ENCODE measurements at places on chromosomes 1 and 21.

DNA sequence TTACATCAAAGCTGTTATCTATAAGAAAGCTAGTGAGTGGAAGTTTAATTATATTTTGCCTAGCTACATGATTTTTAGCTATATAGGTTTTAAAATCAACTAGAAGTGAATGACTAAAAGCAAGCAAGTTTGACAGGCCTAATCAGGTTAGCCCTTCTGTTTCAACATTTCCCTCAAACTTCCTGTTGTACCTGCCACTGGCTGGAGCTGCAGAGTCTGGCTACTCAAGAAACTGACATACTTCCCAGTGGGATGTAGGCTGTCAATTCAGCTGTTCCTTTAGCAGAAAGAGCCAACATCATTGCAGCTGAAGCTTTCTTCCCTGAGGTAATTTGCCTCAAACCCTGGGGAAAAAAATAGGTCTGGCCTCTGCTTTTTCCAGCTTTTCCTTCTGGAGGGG is 87.1 kb upstream of the TNR start:
- DNase-seq: no peak

GRCh38 chr1:203162403-203162802 is 13.2 kb downstream of the MYBPH start:
- DNase-seq: no peak

DNA sequence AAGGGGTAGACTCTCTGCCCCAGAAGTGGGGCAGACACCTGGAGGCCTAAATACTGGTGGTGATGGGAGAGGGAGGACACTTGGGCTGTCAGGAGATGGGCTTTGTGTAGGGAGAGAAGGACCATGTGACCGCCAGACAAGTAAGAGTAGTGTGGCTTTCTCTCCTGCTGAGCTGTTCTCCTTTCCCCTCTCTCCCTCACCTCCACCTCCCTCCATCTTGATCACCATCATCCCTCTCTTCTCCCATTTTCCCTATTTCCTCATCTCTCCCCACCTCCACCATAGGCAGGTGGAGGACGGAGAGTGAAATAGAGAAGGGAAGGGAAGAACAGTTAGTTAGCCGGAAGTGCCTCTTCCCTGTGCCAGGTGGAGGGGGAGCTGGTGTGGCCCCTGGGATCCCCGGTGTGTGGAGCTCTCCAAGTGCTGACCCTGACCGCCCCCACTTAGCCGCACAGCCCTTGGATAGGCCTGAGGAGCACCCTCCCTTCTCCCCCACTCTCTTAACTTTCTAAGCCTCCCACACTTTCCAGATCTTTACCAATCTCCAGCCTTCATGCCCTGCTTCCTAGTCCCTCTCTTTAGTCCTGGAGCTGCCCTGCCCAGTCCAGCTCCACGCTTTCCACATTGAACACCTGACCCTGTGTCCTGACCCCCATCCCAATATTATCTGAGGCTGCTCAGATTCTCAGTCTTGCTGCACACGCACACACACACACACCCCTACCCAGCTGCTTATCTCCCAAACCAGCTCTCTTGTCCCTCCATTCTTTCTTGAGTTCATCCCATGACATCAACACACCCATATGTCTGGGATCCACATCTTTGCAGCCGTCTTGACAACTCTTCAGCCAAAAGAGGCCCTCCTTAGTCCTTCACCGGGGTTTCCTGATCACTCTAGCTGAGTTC is 1.5 kb downstream of the CELF3 start:
- DNase-seq: no peak

DNA sequence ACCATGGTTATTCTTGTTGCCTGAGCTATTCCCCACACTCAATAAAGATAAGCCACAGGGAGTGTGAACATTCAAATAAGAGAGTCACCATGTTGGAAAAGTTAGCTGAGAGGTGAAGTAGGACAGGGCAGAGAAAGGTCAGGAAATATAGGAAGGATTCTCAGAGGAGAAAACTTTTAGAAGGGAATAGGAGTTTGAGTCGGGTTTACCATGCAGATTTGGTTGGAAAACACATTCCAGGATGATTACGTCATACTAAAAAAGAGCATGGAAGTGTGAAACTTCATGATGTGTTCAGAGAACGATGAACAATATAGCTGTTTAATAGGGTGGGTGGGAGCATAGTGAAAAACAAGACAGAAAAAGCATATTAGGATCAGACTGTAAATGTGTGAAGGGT is 1125.3 kb upstream of the ADGRL2 start:
- DNase-seq: no peak

DNA sequence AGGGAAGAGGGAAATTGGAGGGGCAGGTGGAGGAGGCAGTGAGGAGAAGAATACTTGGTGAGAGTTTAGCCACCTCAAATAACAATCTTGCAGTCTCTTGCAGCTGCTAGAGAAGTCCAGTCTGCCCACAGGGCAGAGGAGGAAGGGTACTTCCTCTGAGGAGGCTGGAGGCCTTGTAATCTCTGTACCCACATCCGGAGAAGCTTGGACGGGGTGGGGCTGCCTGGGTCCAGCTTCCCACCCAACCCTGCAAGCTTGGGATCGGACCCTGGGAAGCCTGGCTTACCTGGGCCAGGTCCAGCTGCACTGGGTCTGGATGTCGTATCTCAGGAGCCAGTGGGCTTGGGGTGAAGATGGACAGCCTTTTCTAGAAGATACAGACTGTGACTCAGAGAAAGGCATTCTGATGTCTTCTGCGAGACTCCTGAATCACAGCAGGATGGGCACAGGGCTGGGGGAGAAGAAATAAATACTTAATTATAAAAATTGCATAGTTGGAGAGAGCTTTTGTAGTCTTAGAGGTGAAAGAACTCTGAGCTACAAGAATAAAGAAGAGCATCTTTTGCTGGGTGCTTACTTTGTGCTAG is 111.8 kb upstream of the JUN start:
- peak; percentile 28 for DNase-seq

DNA sequence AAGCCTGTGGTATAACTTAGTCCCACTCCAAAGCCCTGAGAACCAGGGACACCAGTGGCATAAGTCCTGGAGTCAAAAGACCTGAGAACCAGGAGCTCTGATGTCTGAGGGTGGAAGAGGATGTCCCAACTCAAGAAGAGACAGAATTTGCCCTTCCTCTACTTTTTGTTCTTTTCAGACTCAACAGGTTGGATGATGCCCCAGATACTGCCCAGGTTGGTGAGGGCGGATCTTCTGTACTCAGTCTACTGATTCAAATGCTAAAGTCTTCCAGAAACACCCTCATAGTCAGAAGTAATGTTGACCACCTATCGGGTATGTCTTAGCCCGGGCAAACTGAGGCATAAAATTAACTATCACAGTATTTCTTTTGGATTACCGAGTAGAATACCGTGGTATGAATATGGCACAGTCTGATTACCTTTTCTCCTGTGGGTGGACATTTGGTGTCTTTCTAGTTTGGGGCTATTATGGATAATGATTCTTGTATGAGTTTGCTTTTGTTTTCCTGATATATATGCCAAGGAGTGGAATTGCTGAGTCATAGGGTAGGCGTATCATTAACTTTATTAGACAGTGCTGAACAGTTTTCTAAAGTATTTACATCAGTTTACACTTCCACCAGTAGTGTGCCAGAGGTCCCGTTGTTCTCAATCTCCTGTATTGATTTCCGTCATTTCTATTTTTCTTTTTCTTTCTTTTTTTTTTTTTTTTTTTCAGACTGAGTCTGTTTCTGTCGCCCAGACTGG is 3.2 kb upstream of the CHAF1B start:
- no peak for DNase-seq

DNA sequence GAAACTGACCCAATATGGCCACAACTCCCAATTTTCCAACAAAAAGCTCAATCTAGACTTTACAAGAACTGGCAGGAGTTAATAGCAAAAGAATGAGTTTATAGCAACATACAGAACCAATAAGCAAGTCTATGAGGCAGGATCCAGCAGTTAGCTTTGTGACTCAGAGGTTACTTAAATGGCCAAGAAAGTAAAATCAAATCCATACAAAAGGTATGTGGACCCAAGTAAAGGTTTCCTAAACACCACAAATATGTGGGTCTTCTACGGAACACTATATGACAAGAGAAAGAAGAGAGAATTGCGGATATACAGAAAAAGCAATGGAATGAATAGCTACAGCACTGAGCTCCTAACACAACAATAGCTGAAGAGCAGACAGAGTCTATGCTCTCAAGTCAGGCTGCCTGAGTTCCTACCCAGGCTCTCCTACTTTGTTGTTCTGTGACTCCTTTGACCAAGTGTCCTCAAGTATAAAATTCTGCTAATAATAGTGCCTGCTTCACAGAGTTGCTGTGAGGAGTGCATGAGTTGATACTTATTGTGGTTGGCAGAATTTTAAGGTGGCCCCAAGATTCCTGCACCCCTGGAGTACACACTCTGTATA is 204.3 kb downstream of the SMYD3 start:
- no peak for DNase-seq

DNA sequence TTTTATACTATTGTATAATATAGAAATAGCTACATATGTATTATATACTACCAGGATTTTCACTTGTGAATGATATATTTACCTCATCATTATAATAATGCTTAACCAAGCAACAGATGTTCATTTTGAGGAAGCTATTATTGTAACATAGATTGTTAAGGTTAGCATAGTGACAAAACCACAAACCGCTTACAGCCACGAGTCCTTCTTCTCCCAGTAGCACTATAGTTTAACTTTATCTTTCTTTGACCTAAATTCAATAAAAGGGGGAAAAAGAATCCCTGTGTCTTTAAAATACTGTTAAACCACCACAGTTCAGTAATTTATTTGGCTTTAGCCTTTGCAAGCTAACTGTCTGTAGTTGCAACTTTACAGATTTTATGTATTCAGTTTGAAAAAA is 1039.4 kb upstream of the B3GALT2 start:
- DNase-seq: no peak

DNA sequence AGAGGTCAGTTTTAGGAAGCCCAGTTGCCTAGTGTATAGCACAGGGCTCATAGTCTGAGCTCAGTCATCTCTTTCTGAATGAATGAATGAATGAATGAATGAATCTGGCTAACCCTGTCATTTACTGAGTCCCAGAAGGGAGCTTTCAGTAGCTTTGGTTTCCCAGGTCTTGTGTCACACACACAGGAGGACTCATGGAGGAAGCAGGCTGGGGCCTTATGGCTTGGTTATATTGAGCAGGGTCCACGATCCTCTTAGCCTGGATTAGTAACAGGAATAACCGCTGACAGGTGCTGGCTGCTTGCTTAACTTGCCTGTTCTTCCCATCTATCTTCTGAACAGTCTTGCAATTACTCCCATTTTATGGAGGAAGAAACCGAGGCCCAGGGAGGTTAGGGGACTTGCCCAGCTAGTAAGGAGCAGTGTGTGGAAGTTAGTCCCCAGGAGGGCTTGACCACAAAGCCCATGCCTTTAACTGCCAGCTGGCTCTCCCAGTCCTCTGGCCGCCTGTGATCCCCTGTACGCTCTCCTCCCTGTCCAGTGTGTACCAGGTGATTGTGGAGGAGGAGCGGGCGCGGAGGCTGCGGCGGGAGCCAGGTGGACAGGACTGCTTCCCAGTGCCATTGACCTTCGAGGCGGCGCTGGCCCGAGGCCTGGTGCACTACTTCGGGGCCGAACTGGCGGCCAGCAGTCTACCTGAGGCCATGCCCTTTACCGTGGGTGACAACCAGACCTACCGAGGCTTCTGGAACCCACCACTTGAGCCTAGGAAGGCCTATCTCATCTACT is 46.0 kb downstream of the PTPRU start:
- DNase-seq: no peak

DNA sequence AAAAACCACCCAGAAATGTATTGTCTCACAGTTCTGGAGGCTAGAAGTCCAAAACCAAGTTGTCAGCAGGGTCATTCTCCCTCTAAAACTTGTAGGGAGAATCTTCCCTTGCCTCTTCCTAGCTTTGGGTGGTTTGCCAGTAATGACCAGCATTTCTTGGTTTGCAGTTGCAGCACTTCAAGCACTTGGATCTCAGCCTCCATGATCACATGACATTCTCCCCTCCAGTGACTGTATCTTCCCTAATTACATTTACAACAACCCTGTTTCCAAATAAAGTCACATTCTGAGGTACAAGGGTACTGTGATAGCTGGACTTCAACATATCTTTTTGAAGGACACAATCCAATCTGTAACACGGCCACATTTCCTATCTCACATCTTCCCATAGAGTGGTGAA is 37.2 kb downstream of the EVI5 start:
- DNase-seq: no peak

- DNase-seq: no peak
These were observed 5.8 kb upstream of the ZBTB17 start for GRCh38 chr1:15981679-15982078.

- DNase-seq: no peak
These were observed 8.4 kb downstream of the KCNQ4 start for GRCh38 chr1:40792036-40792435.

GRCh38 chr1:169610858-169611257 is 19.1 kb downstream of the SELP start:
- no peak for DNase-seq

DNA sequence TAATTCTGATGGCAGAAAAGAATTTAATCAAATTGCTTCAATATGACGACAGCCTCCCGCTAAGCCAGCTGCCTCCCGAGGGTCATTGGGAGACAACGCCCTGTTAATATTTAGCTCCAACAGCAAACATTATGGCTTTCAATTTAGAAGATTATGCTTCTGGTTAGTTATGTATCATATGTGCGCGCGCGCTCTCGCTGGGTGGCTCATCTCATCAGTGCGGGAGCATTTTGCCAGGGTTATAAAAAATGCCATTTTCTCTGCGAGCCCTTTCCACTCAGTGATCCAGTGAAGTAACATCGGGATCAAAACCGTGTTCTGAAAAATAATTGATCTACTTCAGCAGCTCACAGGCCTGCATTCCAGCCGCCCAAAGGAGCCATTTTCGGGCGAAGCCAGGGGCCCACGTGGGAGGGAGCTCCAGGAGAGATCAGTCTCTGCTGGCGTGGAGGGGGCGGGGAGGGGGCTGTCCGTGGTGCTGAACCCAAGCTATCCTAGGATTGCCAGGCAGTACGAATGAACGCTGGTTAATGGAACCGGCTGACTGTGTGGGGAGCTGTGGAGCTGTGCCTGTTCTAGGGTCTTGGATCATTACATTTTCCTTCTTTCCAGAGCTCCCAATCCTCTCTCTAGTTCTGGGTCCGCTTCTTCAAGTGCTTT is 219.1 kb upstream of the ZC3H12A start:
- DNase-seq: no peak

- DNase-seq: no peak
These were observed 150.8 kb downstream of the SLC45A1 start for GRCh38 chr1:8468751-8469150.

DNA sequence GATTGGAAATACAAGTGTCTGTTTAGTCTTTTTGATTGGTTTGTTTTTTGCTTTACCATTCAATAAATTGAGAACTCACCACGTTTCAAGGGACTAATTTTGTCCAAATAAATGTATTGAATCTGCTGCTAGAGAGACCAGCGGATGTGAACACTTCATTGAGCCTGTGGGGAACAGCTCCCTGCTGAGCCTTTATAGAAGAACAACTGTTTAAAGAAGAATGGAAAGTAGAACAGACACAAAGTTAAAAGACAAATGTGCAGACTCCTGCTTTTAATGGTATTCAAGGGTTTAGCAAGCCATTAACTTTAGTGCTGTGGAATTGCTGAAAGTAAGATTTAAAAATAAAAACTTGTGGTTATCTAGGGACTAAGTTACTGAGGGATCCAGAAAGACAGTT is 817.7 kb upstream of the B3GALT2 start:
- no peak for DNase-seq

GRCh38 chr21:14319805-14320204 is 63.1 kb downstream of the HSPA13 start:
- no peak for DNase-seq

GRCh38 chr1:77279929-77280328 is 1.9 kb upstream of the AK5 start:
- DNase-seq: no peak

- peak; percentile 28 for DNase-seq
These were observed 98.3 kb upstream of the SLC2A1 start for GRCh38 chr1:43056981-43057391.

All from HFFc6 (cell line).